ENCODE measurements at places on chromosomes 11 and 22.

- no peak for DNase-seq
Observed at GRCh38 chr22:32103658-32104315, 55.3 kb downstream of the C22orf42 start.

GRCh38 chr22:21926728-21927127, 25.9 kb downstream of the PPM1F start:
- no peak for DNase-seq

DNA sequence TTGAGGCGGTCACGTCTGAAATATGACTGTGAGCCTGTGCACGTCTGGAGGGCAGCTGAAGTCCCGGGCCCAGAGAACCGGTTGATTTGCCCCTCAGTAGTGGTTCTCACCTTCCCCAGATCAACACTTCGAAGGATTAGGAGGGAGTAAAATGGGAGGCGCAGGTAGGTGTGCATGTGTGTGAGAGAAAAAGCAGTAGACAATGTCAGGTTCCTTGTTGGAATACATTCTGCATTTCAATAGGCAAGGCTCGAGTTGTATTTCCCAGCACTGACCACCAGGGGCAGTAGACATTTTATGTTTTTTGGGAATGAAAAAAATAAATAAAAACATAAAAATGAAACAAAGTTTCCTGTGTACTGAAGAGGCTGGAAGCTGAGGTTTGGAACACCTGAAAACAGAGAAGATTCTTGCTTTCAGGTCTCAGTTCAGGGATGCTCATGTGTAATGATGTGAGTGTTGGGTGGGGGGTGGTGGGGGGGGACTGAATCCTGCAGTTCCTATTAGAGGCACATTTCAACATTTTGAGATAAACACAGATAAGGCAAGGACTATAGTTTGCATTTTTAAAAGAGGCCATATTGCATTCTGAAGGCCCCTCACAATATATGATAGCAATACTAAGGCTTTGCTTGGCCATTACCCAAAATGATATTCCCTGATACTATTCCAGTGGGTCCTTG, 333.9 kb downstream of the CADM1 start:
- no peak for DNase-seq

DNA sequence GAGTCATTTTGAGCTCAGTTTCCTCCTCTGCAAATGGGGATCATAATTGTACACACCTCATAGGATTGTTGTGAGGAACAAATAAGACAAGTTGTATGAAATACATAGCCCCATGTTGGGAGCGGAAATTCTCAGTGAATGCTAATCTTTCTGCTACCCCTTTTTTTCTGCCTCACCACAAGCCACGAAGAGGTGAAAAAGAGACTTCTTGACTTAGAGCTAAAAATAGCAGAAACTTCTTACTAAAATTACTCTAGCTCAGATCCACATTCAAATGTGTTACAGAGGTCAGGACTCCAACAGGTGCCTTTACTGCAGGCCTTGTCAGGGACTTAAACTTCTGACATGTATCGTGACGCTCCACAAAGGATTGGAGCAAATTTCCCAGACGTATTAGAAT, 128.5 kb downstream of the MIAT start:
- DNase-seq = no peak

DNA sequence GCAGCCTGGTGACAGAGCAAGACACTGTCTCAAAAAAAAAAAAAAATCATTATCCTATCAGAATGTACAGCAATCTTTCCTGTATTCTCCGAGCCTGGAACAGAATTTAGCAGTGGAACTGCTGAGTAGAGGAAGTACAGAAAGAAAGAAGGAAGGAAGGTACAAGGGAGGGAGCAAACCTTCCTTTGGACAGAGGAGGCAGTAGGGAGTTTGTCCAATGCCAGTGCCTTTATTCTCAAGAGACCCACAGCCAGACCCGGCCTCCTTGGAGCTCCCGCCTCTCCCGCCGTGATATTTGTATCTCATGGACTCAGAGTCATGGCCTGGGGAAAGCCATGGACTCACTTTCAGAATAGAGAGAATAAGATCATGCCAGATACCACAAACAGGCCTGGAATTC, 37.7 kb upstream of the LRRC55 start:
- DNase-seq = no peak

DNA sequence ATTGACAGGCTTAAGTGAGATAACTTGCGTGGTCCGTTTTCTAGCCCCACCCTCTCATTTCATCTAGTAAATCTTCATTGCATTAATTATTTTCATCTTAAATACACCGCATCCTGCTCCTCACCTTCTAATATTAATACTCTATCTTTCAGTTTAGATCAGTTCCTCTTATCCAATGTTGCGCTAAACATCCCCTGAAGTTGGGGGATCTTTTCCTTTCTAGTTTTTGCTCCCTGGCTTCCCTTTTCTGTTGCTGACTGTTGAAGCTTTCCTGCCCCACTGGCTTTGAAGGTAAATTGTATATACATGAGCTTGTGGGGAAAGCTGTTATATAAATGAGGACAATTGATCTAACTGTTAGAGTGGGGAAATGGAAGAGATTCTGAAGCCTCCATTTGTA, 7.2 kb downstream of the CAT start:
- DNase-seq = no peak

- no peak for DNase-seq
Observed at GRCh38 chr22:46387748-46388147, 52.2 kb downstream of the TRMU start.

DNA sequence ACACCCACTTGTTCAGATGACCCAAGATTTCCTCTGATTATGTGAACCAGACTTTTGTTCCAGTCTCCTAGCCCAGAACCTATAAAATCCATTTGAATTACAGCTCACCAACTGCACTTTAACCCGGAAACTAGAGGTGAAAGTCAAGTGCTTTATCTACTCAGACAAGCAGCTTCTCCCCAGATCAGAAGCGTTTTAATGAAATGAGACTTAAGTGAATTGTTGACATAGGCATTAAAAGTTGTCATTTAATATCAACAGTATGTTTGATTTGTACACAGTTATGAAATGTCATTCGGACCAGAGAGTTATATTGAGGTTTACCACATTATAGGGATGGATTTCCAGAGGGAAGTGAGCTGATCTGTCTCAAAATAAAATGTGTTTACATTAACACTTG, 52.0 kb downstream of the CADM1 start:
- no peak for DNase-seq

GRCh38 chr22:17981497-17981896, 42.9 kb downstream of the MICAL3 start:
- no peak for DNase-seq

- no peak for DNase-seq
Observed at GRCh38 chr11:123509737-123510578, 79.9 kb downstream of the GRAMD1B start.

DNA sequence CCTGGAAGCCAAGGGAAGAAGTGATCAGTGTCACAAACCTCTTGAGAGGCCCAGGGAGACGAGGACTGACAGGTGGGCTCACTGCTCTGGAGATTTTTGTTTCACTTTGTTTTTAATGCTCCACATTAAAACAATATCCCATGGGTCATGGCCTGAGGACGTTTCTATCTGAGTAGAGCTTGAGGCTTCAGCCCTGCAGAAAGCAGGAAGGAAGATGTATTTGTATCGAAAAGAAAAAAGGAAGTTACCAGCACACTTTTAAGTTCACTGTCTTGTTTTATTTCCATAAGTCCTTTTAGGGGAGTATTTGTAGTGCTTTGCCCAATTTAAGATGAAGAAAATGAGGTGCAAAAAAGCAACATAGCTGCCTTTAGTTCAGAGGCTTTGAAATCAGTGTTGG, 191.1 kb downstream of the GRIK4 start:
- DNase-seq = no peak

DNA sequence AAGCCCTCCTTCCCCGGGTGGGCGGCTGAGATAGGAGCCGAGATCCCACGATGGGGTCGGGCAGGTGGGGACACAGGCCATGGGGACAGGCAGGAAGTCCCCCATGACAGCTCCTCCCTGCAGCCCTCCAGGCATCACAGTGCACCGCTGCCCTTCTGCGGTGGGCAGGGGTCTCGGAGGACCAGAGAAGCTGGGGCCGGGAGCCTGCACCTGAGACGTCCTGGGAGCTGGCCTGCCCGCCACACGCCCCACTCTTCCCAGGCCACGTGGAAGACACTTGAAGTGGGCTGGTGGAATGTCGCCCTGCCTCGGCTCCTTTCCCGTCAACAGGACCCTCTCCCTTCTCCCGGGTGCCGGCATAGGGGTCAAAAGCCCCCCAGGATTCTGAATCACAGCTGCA, 55.4 kb downstream of the ELFN2 start:
- DNase-seq = no peak

GRCh38 chr22:38454353-38455075, 485 bp downstream of the KCNJ4 start:
- DNase-seq = no peak

DNA sequence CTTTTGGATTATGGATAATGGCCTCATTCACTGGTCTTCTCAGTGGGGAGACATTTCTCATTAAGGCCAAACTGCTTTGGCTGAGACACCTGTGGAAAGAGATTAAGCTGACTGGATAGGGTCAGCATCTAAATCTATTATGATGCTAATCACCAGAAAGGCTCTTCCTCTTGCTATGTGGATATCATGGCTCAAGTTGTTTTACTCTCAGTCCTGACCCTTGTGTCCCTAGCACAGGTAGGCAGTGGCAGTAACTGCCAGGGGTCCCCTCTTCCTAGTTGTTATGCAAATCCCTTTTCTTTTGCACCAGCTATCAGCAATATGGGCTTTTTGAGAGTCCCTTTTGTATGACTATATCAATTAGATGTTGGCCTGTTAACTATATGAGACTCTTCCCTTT, 335.7 kb upstream of the PLET1 start:
- no peak for DNase-seq

- no peak for DNase-seq
Observed at GRCh38 chr11:27266125-27266524, 96.9 kb downstream of the CCDC34 start.

GRCh38 chr11:65390996-65391395, 4.6 kb downstream of the FRMD8 start:
- no peak for DNase-seq
